GM12865 (cell line): ENCODE measurements at places on chromosomes 3 and 15.

DNA sequence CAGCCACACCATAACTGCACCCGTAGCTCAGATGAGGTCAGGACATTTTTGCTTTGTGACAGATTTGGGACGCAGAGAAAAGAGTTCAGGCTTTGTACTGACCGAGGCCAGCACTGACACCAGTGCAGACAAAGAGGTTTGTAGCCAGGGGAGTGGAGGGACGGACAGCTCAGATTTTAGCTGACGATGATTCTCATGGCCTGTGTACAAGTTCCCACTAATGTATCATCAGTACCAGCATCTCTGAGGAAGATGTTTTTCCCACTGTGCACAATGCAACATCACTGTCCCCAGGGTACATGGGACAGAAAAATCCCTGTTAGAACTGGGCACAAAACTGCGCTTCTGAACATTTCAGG, 112.7 kb downstream of the SLCO3A1 start:
- DNase-seq: no peak

- no peak for DNase-seq
These were observed 10.3 kb downstream of the CX3CR1 start for GRCh38 chr3:39269528-39269927.

GRCh38 chr3:58672451-58672850, 5.9 kb upstream of the FAM3D start:
- DNase-seq: no peak

- DNase-seq: no peak
These were observed 320.6 kb downstream of the ARRDC4 start for GRCh38 chr15:98281130-98281529.

GRCh38 chr3:183912895-183913579, 28.4 kb upstream of the PARL start:
- DNase-seq: no peak

GRCh38 chr3:187922704-187923416, 177.6 kb upstream of the BCL6 start:
- DNase-seq: no peak

DNA sequence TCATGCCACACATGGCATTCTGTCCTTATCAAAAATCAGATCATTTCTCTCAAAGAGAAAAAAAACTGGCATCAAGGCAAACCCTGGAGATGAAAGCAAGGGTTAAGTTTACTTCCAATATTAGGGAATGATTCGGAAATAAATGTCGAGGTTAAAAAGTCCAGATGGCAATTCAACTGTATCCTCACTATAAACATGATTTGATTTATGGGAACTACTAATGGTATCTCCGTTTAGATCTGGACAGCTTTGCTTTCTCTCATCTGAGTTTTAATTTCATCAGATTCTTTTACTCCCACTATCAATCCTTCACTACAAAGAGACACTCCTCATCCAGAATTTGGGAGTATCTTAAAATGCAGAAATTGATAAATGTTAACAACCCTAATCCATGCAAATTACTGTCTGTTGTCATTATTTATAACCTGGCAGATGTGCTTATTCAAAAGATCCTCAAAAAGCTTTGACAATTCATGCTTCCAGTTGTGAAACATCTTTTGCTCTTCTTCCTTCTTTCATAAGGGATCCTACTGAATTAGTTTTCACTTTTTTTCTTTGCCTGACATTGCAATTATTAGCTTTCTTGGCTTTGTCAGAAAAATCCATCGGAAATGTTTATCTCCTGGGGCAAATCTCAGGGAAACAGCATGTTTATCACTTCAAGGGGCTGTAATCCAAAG, 903.2 kb downstream of the MCTP2 start:
- DNase-seq: no peak
